ENCODE measurements at places on chromosomes 6 and 20.

DNA sequence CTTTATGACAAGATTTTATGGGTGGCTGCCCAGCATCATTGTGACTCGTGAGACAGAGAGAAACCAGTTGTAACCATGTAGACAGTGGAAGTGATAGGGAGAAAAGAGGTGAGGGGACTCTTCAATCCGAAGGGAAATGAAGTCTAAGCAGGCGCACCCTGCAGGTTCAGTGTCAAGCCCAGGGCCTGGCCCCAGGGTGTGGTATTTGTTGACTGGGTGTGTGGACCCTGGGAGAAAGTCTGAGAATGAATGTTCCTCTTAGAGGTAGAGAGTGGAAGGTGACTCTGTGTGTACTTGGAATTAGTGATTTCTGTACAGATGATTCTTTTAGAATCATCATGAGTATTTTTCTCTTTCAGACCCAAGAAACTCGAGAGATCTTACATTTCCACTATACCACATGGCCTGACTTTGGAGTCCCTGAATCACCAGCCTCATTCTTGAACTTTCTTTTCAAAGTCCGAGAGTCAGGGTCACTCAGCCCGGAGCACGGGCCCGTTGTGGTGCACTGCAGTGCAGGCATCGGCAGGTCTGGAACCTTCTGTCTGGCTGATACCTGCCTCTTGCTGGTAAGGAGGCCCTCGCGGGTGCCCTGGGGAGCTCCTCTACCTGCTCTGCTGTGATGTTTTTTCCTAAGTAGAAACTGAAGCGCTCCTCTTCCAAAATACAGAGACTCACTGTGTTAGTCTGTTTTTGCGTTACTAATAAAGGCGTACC is 68.0 kb downstream of the PTPN1 start:
- DNase-seq = no peak

DNA sequence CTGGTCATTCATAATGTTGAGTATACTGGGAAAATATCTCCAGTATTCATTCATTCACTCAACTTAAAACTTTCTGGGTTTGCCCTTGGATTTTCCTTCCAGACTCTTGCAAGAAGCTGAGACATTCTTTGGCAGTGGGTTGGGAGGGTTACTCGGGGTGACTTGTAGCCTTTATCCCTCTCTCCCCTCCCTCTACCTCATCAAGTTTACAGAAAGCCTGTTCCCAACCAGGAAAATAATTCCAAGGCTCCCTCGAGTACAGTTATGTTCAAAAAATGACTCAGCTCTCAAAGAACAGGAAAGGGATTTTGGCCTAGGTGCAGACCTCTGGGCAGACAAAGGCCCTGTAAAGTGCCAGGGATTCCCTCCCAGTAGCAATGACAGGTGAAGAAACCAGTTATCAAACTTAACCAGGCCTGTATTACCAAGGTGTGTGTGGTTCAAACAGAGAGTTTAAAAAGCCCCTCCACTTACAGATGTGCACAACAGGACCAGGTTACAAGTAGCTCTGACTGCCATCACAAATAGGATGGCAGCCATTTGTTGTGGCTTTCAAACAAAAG is 22.2 kb downstream of the FKBP1A start:
- DNase-seq = peak; percentile 42

GRCh38 chr6:10597499-10598001 is 76.4 kb downstream of the GCNT2 start:
- no peak for DNase-seq

- peak; percentile 66 for DNase-seq
Measured at GRCh38 chr6:28982476-28983266, 22.4 kb downstream of the ZNF311 start.

DNA sequence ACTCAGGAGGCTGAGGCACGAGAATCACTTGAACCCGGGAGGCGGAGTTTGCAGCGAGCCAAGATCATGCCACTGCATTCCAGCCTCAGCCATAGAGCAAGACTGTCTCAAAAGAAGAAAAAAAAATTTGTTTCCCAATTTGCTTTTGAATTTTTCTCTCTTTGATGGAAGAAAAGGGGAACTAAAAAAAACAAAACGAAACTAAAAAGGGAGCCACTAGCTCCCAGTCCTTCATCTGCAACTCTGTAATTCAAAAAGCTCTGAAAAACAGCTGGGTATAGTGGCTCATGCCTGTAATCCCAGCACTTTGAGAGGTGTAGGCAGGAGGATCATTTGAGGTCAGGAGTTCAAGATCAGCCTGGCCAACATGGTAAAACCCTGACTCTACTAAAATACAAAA is 9.5 kb downstream of the OVOL2 start:
- DNase-seq = no peak

DNA sequence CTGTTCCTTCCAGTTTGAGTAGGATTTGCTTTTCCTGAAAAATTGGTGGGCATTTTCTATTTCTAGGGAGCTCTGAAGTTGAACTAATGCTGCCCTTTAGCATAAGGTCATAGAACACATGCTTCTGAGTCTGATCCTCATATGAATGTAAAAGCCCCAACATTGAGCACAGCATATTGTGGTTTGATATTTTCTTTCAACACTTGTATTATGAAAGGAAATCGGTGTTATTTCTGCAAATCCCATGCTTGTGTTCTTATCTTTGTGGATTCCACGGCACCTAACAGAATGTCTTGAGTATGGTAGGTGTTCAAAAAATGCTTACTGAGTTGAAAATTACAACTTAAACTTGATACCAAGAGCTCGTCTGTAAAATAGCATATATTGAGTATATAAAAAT is 85.8 kb downstream of the TRMT11 start:
- no peak for DNase-seq

DNA sequence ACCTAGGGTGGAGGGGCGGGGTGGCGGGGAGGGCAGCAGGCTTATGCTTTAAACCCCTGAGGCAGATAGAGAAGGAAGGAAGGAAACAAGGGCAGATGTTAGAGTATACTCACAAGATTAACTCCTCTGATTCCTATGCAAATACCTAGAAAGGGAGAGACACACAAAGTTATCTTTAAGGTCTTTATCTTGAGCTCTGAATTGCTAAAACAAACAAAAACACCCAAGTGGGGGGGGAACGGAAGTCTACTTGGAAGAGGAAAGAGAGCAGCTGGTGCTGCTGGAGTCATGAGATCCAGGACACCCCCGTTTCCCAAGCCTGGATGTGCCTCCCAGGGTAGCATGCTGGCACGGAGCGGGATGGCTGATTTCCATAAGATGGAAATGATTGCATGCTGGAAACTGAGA is 43.4 kb downstream of the PLAGL1 start:
- DNase-seq = no peak
